T-helper 2 cell treated with Interferon-gamma antibody and Interleukin-4, amounts not matched to agents 100 ng/mL and 5 ng/mL, for 36 hours (primary cell): ENCODE measurements at places on chromosomes 16 and 17. TPM values are rescaled to one million over a fixed set of nuclear protein-coding genes. Genes with fewer than 3 reads are reported as not detected.

DHRS13 gene
- total RNA-seq, result 25.7 and 30.5 TPM in 2 replicates

KRTAP9-8 gene
- total RNA-seq, result not detected in 2 replicates

TPSG1 gene
- not detected in 2 replicates for total RNA-seq

ITGAE gene
- total RNA-seq, result 34.5 TPM in 2 replicates
